ENCODE measurements at places on chromosomes 11 and 22.

DNA sequence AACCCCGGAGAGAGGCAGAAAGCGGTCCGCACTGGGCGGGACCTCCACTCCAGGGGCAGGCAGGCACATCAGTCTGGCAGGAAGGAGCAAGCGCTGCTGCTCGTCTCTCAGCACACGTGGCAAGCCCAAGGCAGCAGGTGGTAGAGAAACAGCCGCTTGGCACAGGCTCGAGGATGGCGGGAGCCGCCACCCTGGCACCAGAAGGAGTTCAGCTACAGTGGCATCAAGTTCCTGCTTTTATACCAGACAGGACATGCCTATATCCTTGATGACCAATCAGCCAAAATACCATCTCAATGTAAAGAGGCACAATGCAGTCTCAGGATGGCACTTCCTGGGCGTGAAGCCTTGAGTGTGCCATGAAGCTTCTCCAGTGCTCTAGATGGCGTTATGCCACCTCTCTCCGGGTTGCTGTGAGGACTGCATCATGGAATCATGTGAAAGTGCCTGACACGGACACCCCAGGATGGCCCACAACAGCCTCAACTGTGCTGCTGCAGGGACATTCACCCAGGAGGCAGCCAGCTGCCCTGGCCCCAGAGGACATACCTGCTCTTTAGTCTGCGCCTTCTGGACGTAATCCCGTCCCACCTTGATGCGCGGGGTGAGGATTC lies 64.8 kb downstream of the APOL1 start:
- no peak for DNase-seq

GRCh38 chr11:44760917-44761550 lies 34.3 kb downstream of the TSPAN18 start:
- no peak for DNase-seq

- no peak for DNase-seq
Observed at GRCh38 chr11:68398995-68399851, 61.3 kb upstream of the PPP6R3 start.

GRCh38 chr22:32473388-32473952 lies 1.1 kb upstream of the FBXO7 start:
- DNase-seq = peak; percentile 55

- no peak for DNase-seq
Observed at GRCh38 chr11:82326853-82327252, 406.8 kb downstream of the FAM181B start.

DNA sequence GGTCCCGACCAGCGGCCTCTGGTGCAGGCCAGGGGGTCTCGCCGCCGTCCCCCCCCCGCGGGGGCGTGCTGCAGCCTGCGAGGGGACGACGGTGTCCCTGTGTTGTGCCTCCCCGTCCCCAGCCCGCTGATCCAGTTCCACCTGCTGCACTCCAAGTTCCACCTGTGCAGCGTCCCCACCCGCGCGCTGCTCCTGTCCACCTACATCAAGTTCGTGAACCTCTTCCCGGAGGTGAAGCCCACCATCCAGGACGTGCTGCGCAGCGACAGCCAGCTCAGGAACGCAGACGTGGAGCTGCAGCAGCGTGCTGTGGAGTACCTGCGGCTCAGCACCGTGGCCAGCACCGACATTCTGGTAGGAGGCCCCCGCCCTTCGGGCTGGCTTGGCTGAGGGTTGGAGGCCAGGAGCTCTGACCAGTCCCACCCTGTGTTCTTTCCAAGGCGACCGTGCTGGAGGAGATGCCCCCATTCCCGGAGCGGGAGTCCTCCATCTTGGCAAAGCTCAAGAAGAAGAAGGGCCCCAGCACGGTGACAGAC lies 42.8 kb downstream of the MUC6 start:
- no peak for DNase-seq

DNA sequence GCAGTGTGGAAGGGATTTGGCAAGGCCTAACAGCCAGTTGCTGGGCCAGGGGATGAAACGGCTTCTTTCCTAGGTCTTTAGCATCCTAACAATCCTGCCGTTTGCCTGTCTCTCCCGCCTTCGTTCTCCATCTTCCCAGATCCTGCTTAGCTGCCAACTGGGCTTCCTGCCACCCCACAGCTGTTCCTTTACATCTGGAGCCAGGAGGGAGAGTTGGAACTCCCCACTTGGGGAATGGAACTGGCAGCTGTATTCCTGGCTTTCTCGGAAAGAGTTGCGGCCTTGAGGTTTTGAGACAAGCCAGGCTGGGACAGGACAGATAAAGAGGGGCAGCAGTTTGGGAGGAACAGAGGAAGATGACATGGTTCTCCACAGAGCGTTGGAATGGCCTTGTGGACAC lies 59.6 kb downstream of the ST3GAL4 start:
- no peak for DNase-seq

- DNase-seq = no peak
Observed at GRCh38 chr11:33344611-33345010, 87.4 kb downstream of the HIPK3 start.

GRCh38 chr11:120332822-120333716 lies 3.1 kb upstream of the ARHGEF12 start:
- no peak for DNase-seq

DNA sequence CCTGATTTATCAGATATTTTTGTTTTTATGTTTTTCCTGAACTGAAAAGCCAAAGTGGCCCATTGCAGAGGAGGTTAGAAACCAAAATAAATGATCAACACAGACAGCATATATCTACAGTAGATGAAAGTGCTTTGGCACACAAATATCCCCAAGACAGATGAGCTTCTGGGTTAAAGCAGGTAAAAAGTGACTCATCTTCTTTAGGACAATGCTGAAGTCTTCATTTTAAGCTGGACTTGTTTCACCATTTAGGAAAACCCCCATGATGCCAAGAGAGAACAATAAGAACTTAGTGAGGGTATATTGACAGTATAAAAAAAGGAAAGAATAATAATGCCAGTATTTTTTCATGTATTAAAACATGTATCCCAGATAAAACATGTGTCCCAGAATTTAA lies 100.8 kb upstream of the OR9G4 start:
- no peak for DNase-seq

- no peak for DNase-seq
Observed at GRCh38 chr11:35021589-35021988, 105.2 kb downstream of the PDHX start.
